Breast epithelium (tissue), 4 donors: ENCODE measurements at places on chromosomes 2 and 18.
A peak's percentile ranks its signal among the peaks of the same experiment; 100 is the strongest.

GRCh38 chr2:46009315-46009714 is 287.9 kb upstream of the EPAS1 start:
- DNase-seq = no peak

DNA sequence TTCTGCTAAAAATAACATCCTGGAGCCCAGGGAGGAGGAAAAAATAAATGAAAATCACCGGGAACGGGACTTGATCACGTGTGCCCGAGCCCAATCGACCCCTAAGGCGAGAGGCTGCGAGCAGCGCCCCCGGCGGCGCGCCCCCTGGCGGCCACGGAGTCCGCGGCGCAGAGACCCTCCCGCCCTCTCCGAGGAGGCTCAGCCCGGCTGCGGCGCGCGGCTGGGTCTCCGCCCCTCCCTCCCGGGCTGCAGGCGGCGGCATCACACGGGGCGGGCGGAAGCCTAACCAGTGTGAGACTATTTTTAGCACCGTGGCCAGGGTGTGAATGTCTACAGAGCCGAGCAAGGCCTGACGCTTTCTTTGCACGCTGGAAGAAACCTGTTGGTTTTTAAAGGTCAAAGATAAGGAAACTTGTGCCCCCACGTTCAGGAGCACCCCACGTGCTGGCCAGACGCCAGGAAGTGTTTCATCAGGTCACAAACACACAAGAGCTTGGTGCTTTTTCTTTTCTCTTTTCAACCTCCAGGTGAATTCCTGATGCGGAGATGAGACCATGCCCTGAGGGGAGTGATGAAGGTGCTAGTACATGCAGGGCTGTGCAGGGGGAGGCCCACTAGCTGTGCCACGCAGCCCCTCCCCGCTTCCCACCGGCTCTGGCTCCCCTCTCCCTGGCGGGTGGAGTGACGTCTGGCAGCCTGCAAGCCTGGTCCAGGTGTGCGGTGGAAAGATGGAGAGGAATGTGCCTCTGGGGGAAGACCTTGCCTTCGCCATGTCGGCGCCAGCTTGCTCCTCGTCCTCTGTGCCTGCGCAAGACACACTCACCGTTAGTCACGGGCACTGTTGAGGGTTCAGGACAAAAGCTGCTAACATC is 35.3 kb upstream of the DNMT3A start:
- DNase-seq = peak; percentile 68

DNA sequence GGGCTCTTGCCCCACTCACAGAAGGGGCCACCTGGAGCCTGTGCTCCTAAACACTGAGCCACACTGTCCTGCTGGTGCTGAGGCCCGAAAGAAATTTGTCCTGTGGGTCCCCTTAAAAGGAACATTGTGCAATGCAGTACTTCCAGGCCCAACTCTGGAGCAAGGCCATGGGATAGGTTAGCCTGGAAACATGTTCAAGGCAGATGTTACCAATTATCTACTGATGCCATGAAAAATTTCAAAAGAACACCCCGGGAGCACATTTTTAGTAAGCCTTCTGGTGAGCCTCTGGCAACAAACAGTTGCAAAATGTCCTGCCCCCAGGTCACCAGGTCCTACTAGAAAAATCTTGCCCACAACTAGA is 12.3 kb upstream of the PTMA start:
- DNase-seq = no peak

- DNase-seq = no peak
Observed at GRCh38 chr2:150983314-150983897, 278.3 kb downstream of the RBM43 start.

GRCh38 chr2:226526716-226527115 is 272.9 kb downstream of the IRS1 start:
- no peak for DNase-seq

DNA sequence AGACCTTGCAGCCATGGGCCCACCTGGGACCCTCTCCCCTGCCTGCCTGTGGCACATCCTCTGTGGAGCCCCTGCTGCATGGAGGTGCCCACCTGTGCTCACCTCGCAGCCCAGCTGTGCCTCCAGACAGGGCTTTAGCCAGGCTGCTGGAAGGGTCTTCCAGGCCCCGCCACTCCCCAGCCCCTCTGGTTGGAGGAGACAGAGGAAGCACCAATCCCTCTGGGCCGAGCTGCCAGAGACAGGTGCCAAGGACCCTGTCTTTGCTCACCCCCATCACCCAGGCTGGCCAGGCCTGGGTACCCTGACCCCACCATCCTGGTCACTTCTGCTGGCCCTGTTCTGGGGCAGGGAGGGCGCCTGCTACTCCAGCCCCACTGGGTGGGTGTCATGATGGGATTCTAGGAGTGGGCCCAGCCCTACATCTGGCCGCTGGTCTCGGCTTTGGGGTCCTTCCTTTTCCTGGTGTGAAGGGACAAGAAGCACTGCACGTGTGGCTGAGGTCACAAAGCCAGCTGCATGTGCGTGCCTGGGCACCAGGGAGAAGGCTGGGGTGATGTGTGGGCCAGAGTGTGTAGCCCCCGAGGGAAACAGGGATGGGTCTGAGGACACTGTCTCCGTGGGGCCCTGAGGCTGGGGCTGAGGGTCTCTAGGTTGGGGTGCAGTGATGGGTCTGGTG is 9.3 kb upstream of the NEU4 start:
- no peak for DNase-seq

GRCh38 chr18:58698701-58699193 is 27.5 kb downstream of the MALT1 start:
- no peak for DNase-seq

- DNase-seq = no peak
Observed at GRCh38 chr18:46542545-46542944, 114.5 kb downstream of the LOXHD1 start.

GRCh38 chr2:140173790-140174189 is 1393.6 kb upstream of the NXPH2 start:
- DNase-seq = no peak

GRCh38 chr2:206392118-206392517 is 51.2 kb upstream of the ADAM23 start:
- DNase-seq = no peak

DNA sequence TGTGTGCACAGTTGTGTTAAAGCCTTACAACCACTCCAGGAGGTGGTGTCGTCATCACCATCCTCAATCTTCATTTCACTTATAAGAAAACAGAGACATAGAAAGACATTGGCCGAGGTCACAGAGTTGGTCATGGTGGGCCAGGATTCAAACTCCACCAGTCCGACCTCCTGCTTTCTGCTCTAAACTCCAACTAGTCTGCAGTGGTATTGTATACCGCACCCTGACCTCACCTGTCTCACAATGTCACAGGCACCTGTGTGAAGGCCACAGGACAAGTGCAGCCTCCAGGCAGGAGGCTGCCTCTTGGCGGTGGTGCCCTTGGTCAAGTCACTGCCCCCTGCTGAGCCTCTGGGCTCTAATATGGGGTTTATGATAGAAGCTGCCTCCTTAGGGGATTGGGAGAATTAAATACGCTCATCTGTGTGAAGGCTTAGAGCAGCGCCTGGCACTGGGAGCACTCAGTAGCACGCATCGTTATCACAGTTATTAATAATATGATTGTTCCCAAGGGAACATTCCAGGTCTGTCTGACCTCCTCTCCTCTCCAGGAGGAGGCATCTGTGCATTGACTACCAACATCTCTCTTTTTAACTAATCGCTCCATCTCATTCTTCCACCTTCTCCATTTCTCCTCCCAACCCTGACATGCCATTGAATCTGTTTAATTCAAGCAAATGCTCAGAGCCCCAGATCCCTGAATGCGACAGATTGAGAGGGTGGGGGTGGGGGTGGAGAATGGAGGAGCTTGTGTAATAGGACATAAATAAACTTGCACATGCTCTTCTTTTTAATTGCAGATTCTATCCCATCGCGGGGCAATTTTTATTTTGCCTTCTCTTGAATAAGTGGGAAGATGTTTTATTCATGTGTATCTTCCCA is 112.7 kb downstream of the MCFD2 start:
- DNase-seq = no peak

DNA sequence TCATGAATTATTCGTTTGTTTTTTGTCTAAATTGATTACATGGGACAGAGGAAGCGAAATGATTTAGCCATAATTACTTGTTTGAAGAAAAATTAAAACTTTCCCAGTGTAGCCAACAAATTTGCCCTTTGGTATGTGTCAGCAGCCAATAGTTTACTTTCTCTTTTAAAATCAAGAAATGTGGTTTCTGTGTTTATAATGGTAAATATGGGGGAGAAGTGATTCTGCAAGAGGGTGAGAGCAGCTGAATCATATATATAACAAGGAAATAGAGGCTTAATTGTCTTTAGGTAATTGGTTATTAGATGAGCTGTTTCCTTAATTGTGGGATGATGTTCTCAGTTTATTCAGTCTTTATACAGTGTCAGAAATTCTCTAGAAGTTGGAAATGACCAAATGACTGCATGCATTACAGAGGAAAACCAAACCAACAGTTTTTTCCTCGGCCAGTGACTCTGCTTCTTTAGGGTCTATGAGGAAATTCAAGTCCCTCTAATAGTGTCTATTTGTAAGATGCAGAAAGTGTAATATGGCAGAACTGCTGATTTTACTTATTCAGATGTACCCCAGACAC is 132.9 kb downstream of the AGPS start:
- no peak for DNase-seq

GRCh38 chr2:96112501-96113366 is 3.6 kb downstream of the ADRA2B start:
- DNase-seq = no peak

GRCh38 chr2:28547906-28548600 is 52.2 kb downstream of the PLB1 start:
- no peak for DNase-seq

- no peak for DNase-seq
Observed at GRCh38 chr2:40279001-40279400, 172.9 kb downstream of the SLC8A1 start.

- DNase-seq = no peak
Observed at GRCh38 chr2:19933351-19933981, 31.7 kb upstream of the TTC32 start.

- DNase-seq = no peak
Observed at GRCh38 chr18:24342347-24342746, 55.3 kb downstream of the OSBPL1A start.

GRCh38 chr2:69090820-69091219 is 77.8 kb downstream of the ANTXR1 start:
- no peak for DNase-seq

DNA sequence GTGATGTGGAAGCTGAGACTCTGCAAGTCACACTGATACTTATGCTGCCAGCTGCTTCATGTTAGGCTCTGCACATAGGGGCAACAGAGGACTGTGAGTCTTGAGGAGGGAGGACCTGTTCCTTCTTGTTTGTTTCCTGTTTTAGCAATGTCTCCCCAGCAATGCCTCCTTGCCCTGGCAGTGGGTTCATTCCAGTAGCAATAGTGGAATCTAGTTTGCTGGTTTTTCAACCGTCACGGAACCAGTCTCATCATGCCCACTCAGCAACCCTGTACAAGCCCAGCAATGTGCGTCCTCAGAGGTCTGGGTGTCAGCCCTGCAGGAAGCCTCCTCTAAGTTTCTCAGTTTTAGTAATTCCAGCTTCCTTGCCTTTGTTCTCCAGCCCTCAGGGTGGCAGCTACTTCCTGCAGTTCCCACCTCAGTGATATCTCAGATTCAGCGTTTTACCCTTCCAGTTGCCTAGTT is 20.5 kb upstream of the ITGB6 start:
- DNase-seq = no peak

- DNase-seq = no peak
Observed at GRCh38 chr2:108908713-108909070, 80.3 kb downstream of the EDAR start.

DNA sequence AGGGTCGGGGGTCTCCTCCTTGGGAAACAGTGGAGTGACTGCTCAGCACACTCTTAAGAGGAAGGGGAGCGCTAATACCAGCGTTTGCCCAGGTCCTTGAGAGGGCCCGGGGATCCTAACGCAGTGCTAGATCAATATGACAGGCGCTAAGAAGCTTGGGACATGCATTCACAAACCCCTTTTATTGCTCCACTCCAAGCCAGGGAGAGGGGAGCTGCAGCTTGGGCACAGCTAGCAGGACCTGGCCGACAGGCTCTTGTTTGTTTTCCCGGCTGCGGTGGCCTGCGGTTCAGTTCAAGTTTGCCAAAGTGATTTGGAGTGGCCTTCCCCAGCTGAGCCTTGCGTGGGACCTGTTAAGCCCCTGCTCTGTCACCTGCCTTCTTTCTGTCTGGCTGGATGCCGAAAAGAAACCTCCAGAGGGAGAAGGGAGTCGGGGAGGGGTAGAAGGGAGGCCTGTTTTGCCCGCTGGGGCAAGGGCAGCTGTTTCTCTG is 152.1 kb downstream of the GLI2 start:
- no peak for DNase-seq

- no peak for DNase-seq
Observed at GRCh38 chr2:85705680-85706039, 11.5 kb downstream of the GNLY start.

DNA sequence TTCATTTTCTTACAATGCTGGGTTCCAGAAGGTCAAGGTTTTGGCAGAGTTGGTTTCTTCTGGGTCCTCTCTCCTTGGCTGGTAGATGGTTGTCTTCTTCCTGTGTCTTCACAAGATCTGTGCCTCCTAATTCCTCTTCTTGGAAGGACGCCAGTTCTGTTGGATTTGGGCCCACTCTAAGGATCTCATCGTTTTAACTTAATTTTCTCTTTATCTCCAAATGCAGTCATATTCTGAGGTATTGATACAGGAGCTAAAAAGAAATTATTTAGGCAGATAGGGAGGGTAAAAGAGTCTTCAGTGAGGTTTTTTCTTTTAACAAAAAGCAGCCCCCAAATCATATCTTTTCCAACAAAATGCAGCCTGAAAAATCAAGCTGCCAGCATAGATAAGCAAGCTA is 998.4 kb downstream of the SOCS6 start:
- DNase-seq = no peak

GRCh38 chr2:192044496-192044895 is 150.2 kb downstream of the TMEFF2 start:
- DNase-seq = no peak

- DNase-seq = no peak
Observed at GRCh38 chr2:205561441-205561840, 120.9 kb upstream of the NRP2 start.

DNA sequence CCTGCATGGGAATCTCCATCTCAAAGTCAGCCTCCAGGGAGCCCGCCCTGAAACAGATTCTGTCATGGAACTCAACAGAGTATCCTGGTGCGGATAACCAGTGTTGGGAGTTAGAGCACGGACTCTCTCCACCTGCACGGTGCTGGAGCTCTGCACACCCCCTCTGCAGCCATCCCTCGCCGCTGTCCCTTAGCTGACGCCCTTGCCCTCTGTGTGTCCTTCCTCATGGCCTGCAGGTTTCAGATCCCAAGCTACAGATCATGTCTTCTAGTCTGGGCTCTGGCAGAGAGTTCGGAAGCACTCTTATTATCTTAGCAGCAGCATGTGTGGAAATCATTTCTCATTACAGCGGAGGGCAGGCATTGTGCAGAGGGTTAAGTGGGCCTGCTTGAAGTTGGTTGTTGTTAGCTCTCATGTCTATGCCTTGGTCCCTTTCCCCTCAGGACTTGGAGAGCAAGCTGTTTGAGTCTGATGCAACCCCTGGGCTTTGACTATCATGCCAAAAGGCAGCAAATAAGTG is 26.0 kb downstream of the TMEM127 start:
- no peak for DNase-seq

- DNase-seq = no peak
Observed at GRCh38 chr18:31603315-31603714, 11.6 kb downstream of the TTR start.

- peak; percentile 46 for DNase-seq
Observed at GRCh38 chr2:201980946-201981345, 52.7 kb upstream of the FZD7 start.

- DNase-seq = no peak
Observed at GRCh38 chr2:101698844-101699754, 1.6 kb downstream of the MAP4K4 start.

- no peak for DNase-seq
Observed at GRCh38 chr2:221124532-221125240, 447.4 kb downstream of the EPHA4 start.

GRCh38 chr2:85748985-85749875 is 4.6 kb upstream of the ATOH8 start:
- no peak for DNase-seq

GRCh38 chr2:48278590-48278989 is 251.4 kb upstream of the STON1 start:
- DNase-seq = no peak
